Fibroblast of the aortic adventitia (primary cell): ENCODE measurements at places on chromosomes 6 and 20. TPM values are rescaled to one million over a fixed set of nuclear protein-coding genes. Genes with fewer than 3 reads are reported as not detected.

SPATS1 gene
- not detected in 2 replicates for total RNA-seq

RSPH4A gene
- total RNA-seq = 0.54 and 0.82 TPM in 2 replicates

THEMIS gene
- under 0.01 TPM in 1 of 2 replicates, not detected in the other for total RNA-seq

DNA sequence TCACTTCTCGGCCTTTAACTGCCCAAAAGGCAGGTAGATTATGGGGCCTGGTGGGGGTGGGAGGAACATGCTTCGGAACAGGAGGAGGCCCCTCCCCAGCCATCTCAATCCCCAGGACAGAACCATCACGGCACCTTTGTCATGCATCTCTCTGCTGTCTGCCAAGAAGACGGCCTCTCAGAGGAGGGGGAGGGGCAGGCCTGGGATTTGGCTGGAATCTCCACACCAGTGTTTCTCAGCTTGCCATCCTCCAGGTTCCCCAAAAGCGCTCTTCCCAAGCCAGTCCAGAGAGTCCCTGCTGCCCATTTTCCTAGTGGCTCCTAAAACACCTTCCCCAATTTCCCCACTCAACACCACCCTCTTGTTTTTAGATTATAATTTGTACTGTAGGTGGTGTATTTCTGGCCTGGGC lies 2.5 kb upstream of the POU5F1 start:
- DNase-seq = no peak

DNA sequence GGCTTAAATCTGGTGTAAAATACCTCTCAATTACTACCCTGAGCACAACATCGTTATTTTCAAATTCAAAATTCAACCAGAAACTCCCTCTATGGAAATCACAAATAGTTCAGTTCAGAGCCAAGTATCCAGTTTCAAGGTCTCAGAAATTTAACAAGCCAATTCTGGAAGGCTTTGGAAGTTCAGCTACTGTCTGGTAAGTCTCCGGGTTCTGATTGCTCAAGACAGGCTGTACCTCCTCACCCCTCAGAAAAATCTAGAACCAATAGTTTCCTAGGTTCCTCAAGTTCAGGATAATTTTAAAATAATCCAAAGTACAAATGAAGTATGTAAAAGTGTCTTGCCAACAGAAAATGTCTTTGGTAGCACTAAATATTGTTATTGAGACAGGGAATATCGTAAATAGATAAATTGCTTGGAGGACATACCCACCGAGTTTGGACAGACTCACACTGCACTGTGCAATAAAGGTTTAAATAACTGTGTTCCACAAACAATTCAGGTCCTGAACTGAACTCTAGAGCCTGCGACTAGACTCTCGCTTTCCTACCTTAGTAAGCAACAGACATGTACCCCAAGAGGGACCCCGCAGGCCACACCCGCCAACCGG lies 729 bp downstream of the ATG5 start:
- peak; percentile 25 for DNase-seq

DNA sequence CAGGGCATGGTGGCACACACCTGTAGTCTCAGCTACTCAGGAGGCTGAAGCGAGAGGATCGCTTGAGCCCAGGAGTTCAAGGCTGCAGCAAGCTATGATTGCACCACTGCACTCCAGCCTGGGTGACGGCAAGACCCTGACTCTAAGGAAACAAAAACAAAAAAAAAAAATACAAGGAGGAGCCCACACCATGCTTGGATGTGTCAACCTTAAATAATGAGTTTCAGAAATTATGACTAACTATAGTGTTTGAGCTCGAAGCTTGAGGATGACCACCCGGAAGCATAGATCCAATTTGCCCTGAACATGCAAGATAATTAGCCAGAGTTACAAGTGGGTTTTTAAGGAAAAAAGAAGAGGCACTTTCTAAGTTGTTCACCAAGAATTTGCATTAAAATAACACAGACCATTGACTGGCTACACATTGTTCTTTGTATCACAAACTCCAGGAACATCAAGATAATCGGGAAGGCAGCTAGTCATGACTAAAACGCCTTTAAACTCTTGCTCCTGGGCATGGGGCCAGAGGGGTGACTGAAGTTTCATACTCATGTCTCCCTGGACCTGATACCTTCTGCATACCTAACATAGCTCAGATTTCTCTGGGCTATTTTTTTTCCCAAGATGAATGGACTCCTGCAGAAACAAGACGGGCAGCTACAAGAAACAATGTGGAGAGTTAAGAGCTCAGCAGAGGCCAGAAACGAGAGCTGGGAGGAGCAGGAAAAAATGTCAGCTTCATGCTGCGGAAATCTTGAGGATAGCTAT lies 289.6 kb downstream of the PREX1 start:
- peak; percentile 91 for DNase-seq

DNA sequence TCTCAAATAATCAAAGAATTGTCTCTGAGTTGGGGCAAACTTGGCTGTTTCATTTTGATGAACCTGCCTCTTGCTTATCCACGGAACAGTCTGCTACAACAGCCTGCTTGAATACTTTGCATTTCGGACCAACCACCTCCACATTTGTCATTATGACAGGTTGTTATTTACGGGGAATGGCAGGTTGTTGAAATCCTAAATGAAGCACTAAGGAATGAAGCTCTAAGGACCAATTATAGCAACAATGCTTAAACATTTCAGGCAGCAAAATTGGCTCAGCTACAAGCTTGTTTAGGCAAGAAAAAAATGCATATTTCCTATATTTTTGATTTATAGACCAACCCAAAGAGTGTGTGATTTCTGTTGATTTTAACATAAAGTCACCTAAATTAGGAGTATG lies 84.5 kb downstream of the MAP3K7 start:
- DNase-seq = no peak

- no peak for DNase-seq
Measured at GRCh38 chr20:56788671-56789610, 159.8 kb downstream of the TFAP2C start.

- no peak for DNase-seq
Measured at GRCh38 chr6:5063617-5064016, 21.5 kb upstream of the PPP1R3G start.

DNA sequence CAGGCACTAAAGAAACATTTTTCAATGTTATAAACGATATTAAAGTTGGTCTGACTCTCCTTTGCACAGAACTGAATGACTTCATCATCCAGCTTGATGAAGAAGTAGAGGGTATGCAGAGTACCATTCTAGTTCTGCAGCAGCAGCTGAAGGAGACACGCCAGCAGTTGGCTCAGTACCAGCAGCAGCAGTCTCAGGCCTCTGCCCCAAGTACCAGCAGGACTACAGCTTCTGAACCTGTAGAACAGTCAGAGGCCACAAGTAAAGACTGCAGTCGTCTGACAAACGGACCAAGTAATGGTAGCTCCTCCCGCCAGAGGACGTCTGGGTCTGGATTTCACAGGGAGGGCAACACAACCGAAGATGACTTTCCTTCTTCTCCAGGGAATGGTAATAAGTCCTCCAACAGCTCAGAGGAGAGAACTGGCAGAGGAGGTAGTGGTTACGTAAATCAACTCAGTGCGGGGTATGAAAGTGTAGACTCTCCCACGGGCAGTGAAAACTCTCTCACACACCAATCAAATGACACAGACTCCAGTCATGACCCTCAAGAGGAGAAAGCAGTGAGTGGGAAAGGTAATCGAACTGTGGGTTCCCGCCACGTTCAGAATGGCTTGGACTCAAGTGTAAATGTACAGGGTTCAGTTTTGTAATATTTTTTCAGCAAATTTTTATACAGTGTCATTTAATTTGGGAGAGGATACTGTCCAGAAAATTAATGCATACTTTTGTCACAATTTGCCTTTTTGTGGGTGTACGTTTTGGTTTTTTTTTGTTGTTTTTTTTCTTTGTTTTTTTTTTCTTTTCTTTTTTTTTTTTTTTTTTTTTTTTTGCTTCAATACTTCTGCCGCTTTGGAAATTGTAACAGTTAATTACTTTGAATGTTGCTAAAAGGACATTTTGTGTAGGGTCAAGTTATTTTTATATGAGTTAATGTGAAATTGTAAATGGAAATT lies 6.6 kb upstream of the ACAT2 start:
- no peak for DNase-seq
